Inflammatory macrophage (primary cell): ENCODE measurements at places on chromosomes 7 and 10.

GRCh38 chr7:305410-306151, 15.6 kb downstream of the FOXL3 start:
- DNase-seq: no peak

DNA sequence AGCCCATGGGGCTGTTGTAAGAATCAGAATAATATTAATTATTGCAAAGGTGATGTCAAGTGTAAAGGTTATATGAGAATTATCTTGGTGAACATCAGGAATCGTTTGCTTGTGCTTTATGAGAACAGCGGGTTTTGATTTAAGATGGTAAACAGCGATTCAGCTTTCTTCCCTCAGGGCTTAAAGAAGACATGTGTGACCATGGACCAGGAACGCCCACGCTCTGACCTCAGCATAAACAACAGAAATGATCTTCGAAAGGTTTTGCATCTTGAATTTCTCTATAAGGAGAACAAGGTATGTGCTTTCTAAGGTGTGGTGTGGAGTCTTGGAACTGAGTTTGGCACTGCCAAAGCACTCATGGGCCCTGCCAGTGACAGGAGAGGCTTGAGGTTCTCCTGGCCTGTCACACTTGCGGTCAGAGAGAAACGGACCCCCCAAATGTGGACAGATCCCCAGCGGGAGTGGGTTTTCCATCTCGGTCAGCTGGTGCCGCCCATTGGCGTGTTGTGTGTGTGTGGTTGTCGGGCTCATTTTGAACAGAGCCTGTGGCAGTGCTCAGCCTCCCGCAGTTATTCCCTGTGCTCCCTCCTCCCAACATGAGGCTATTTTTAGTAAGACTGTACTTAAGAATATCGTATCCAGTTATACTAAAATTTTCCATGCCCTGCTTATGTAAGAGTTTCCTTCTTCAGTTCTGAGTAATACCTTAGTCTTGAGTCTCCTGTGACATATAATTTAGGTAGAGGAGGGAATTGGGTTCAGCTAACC, 7.2 kb downstream of the MINDY4 start:
- no peak for DNase-seq

GRCh38 chr10:77666821-77667220, 29.2 kb upstream of the KCNMA1 start:
- no peak for DNase-seq

DNA sequence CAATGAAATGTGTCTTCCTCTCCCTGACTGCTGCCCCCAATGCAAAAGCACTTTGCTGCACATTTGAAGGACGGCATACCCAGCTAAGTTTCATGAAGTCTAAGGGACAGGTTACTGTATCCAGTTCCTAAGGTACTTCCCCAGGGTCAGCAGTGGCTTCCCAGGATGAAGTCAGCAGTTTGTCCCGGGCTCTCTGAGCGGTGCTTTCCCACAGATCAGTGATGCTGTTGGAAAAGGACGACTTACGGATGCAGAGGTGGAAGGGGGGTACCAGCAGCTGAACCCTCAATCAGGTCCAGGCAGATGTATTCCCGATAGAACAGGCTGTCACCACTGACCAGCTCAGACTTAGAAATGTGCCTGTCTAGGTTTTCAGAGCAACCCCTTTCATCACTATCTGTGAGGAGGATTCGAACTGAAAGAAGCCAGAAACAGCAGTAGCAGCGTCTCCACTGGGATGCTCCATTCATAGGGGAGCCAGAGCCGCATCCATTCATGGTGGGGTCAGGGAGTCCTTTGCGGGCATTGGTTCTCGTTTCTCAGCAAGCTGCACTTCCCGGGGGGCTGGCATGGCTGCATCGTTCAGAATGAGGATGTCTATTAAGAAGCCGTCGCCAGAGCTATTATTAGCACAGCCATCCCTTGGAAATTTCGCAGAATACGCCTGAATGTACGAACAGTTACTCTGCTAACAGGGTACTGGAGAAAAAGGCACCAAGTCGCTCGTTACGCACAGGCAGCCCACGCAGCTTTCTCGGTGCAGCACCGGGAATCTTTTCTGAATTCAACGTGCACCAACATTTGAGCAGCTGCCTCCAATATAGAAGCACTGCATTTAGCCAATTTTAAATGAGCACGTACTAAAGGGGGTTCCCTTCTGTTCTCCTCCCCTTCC, 303.7 kb downstream of the PRPF18 start:
- DNase-seq: peak; percentile 31

DNA sequence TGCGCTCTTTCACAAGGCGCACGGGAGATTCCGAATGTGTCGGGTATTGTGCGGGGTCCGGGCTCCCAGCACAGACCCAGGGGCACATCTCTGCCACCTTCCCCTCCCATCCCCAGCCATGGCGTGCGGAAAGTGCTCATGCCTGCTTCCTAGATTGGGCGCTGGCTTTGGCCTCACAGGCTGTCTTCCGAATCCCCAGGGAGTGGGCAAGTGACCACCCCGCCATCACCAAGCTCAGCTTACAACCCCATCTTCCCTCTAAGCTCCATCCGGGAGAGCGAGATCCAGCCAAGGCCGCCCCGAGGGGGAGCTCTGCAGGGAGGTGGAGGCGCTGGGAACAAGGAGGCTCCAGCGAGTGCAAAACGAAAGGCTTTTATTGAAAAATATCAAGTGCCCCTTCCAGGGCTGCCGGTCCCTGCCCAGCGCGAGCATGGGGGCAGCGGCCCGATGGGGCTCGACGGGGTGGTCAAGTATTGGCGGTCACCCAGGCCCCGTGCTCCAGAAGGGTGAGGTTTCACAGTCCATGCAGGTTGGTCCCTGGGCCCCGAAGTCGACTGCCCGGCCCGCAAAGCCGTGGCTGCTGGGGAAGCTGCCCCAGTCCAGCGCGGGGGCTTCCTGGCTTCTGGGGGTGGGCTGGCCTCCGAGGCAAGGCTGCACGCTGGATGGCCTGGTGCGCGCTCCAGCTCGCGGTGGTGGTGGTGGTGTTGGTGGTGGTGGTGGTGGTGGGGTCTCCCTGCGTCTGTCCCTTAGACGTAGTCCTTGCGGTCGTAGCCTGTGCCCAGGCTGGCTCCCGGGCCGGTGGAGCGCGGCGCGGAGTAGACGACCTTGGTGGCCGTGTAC, 1.2 kb downstream of the CLDN3 start:
- no peak for DNase-seq

DNA sequence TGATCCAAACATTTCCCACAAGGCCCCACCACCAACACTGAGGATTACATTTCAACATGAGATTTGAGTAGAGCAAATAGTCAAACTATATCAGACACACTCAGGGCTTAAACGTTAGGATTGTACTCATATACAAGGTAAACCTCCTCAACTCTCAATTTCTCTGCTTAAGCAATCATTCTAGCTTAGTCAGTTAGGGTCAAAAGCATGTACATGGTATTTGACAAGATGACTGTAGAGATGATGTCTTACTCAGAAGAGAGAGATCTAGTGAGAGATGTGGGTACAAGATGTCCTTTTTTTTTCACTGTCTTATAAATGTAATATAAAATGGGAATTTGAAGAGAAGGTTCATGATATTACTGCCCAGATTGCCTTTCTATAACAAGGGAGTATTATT, 270.1 kb downstream of the PRKG1 start:
- DNase-seq: no peak

- DNase-seq: no peak
Measured at GRCh38 chr7:116311816-116312471, 101.6 kb downstream of the TES start.

DNA sequence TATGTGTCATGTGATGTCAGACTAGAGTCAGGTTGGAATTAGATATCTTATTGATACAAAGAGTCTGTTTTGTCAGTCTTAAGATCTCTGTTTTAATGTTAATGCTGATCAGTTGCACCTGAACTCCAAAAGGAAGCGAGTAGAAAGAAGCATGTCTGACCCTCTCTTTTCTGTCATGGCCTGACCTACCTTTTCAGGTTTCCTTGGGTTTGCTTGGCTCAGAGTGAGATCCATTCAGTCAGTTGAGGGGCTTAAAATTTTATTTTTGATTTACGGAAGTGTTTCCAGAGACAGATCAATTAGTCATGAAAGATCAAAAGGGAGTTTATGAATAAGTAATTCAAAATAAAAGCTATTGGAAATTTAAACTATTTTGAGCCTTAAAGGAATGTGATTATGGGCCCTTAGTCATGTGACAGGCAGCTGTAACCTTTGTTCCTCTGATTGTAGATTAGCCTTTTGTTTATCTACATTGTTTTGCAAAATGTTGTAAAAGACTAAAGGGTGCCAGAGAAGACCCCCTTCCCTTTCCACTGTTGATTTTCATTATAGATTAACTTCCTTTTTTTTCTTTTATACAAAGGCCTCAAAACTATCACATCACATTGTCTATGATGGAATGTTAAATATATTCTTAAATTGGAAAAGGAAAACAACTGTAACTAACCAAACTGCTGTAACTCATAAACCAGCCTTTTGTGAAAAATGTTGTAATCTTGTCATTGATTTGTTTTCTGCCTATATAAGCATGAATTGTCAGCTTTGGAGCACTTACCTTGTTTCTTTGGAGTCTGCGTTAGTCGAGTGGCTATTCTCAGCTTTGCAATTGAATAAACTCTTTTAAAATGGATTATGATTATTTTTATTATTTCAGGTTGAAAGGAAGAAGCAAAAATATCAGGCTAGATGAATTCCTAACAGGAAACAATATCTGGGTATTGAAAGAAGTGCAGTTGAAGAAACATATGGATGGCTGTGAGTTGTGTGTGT, 195.5 kb upstream of the MBL2 start:
- DNase-seq: no peak

GRCh38 chr7:134632937-134633540, 13.6 kb upstream of the BPGM start:
- peak; percentile 24 for DNase-seq

- DNase-seq: peak; percentile 85
Measured at GRCh38 chr10:12319076-12319475, 30.3 kb upstream of the CAMK1D start.

DNA sequence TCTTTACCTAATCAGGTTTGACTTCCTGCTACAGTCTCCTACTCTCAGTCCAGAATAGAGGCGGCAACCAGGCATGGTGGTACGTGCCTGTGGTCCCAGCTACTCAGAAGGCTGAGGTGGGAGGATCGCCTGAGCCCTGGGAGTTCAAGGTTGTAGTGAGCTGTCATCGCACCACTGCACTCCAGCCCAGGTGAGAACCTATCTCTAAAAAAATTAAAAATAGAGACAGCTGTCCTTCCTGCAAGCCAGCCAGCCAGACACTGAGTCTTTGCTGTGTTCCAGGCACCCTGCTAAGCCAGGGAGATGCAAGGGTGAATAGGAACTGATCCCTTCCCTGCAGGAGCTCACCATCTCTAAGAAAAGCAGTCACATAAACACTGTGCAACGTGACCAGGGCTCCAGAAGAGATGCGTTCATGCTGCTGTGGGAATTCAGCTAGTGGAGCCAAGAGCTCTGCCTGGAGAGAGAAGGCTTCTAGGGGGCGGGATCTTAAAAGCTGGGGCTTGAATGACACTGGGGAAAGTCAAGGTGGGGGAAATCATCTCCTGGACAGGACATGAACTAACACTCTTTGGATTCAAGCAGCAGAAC, 22.1 kb upstream of the SLIT1 start:
- no peak for DNase-seq

GRCh38 chr10:13340068-13340467, 8.0 kb downstream of the SEPHS1 start:
- DNase-seq: no peak

DNA sequence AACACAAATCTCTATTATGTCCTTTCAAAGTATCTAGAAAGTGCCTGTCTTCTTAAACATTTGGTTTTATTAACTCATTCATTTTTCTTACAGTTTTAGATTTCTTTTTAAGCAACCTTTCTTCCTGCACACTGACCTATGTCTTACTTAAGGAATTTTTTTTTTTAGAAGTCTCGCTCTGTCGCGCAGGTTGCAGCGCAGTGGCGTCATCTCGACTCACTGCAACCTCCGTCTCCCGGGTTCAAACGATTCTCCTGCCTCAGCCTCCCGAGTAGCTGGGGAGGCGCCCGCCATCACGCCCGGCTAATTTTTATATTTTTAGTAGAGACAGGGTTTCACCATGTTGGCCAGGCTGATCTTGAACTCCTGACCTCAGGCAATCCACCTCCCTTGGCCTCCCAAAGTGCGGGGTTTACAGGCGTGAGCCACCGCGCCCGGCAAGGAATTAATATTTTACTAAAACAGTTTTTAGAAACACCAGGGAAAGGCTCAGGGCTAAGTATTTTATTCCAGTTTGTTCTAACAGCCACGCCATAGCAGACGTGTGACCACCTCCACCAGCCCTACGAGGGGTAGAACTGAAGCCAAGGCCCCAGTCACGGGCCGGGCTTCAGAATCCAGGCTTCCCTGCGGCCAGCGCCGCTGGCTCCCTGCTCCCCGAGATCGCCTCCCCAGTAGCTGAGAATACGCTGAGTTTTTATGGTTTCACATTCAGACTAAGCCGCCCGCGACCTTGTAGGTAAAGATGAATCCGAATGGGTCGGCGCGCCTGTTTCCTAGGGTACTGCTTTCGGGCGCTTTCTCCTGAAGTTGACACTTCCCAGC, 941 bp upstream of the LUC7L2 start:
- peak; percentile 30 for DNase-seq

DNA sequence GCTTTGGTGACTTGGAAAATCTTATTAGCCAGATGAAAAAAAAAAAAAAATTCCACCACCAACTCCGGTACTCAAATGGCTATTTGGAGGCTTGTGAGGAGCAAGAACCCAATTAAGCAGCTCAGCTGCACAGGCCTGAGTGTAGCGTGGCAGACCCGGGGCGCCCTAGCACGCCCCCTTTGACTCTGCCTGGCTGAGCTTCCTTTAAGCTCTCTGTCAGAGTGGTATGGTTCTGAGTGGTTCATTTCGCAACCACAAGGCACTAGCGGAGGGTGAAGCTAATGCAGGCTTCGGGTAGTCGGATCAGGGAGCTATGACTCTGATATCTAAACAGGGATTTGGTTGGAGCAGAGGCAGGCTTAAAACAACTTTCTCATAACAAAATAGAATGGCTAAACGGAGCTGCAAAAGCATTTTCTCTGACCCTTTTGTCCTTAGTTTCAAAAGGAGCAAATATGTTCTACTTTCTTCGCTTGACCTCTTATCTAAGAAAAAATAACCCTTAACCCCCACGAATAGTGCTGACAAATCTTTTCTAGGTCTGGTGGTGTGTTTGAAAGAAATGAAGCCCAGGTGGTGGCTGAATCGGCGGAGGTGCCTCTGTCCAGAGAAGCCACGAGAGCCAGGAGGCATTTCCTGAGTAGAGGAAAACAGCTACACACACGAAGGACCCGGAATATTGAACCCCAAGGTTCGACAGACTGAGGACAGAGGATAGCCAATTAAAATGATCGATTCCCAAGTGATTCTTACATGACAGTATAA, 285.4 kb upstream of the GLI3 start:
- no peak for DNase-seq

GRCh38 chr7:36871863-36872262, 147.6 kb upstream of the AOAH start:
- DNase-seq: no peak
